ENCODE measurements at places on chromosomes 11 and 22.
A peak's percentile ranks its signal among the peaks of the same experiment; 100 is the strongest.

DNA sequence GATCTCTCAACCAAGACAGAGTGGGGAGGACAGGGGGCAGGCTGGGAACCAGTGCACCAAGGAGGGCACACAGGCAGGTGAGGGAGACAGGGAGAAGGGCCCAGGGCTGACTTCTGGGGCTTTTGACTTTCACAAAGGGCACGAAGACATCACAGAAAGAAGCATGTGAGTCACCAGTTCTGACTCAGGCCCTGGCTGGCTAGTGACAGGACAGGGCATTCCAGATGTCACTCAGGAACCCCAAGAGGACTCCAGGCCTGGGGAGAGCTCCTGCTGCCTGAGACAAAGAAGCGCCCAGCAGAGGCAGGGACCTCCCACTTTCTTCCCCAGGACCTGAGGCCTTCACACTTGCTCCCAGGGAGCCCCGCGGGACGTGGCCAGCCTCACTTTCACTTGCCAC, 497.2 kb downstream of the BUD13 start:
- peak; percentile 75 for DNase-seq

GRCh38 chr22:30662040-30662439, 5.6 kb downstream of the DUSP18 start:
- DNase-seq, result no peak

- DNase-seq, result no peak
Observed at GRCh38 chr11:105447936-105448702, 161.8 kb upstream of the GRIA4 start.

GRCh38 chr11:71240865-71241691, 11.3 kb downstream of the SHANK2 start:
- DNase-seq, result peak; percentile 85
